Myometrial cell (primary cell): ENCODE measurements at places on chromosomes 5 and 9. TPM values are rescaled to one million over a fixed set of nuclear protein-coding genes. Genes with fewer than 3 reads are reported as not detected.

The BAAT gene
- total RNA-seq: not detected in 2 replicates

The PCA3 gene
- not detected in 2 replicates for total RNA-seq

The CYLC2 gene
- total RNA-seq: not detected in 2 replicates

The MAMDC4 gene
- total RNA-seq: 0.71 and 1.4 TPM in 2 replicates

The SAXO1 gene
- total RNA-seq: not detected in 2 replicates

The OR1J2 gene
- not detected in 2 replicates for total RNA-seq

The ARSI gene
- 1.2 and 1.8 TPM in 2 replicates for total RNA-seq

The ZDHHC11 gene
- under 0.01 and 0.29 TPM in 2 replicates for total RNA-seq

The ZNF300 gene
- total RNA-seq: 3.2 and 5.7 TPM in 2 replicates

The SLC1A1 gene
- total RNA-seq: 2.0 and 3.2 TPM in 2 replicates
